ENCODE measurements at places on chromosomes 1 and 21. TPM values are rescaled to one million over a fixed set of nuclear protein-coding genes. Genes with fewer than 3 reads are reported as not detected.

The FAM43B gene
- 0.39 TPM for total RNA-seq

The MROH7 gene
- total RNA-seq = 0.16 TPM

The NEK7 gene
- 48.9 TPM for total RNA-seq

The PBX1 gene
- 120 TPM for total RNA-seq

The HEYL gene
- 0.48 TPM for total RNA-seq

The ZSWIM5 gene
- 0.08 TPM for total RNA-seq

The LRRC53 gene
- not detected for total RNA-seq

The HSF2BP gene
- 1.0 TPM for total RNA-seq

The CCT8 gene
- total RNA-seq = 126 TPM

The RAB42 gene
- total RNA-seq = 5.5 TPM

The DHRS3 gene
- total RNA-seq = 46.6 TPM

The BTBD19 gene
- 11.3 TPM for total RNA-seq

The TTC34 gene
- 0.26 TPM for total RNA-seq

The NGF gene
- 1.2 TPM for total RNA-seq

The RIPK4 gene
- 1.0 TPM for total RNA-seq

The RPE65 gene
- total RNA-seq = 0.32 TPM

The GPR161 gene
- total RNA-seq = 8.9 TPM

The CD48 gene
- not detected for total RNA-seq

The AMY1C gene
- total RNA-seq = not detected

The HIVEP3 gene
- total RNA-seq = 5.3 TPM

The CD53 gene
- not detected for total RNA-seq

The KRTAP7-1 gene
- total RNA-seq = not detected

The LMX1A gene
- total RNA-seq = not detected

The GJC2 gene
- total RNA-seq = 4.6 TPM
